Activated T-cell treated with anti-CD3 and anti-CD28 coated beads for 4 hours (primary cell): ENCODE measurements at places on chromosomes 1 and 21.

- no peak for DNase-seq
Measured at GRCh38 chr1:27666791-27667254, 5.2 kb downstream of the IFI6 start.

DNA sequence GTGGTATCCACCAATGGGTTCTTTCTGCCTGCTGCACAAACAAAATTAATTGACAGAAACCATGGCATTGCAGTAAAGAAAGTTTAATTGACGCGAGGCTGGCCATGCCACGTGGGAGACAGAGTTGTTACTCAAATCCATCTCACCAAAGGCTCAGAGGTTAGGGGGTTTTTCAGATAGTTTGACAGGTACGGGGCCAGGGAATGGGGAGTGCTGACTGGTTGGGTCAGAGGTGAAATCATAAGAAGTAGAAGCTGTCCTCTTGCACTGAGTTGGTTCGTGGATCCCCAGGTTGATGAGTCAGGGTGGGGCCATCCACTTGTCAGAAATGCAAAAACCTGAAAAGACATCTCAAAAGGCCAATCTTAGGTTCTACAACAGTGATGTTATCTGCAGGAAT, 941 bp upstream of the TBCE start:
- DNase-seq: no peak

DNA sequence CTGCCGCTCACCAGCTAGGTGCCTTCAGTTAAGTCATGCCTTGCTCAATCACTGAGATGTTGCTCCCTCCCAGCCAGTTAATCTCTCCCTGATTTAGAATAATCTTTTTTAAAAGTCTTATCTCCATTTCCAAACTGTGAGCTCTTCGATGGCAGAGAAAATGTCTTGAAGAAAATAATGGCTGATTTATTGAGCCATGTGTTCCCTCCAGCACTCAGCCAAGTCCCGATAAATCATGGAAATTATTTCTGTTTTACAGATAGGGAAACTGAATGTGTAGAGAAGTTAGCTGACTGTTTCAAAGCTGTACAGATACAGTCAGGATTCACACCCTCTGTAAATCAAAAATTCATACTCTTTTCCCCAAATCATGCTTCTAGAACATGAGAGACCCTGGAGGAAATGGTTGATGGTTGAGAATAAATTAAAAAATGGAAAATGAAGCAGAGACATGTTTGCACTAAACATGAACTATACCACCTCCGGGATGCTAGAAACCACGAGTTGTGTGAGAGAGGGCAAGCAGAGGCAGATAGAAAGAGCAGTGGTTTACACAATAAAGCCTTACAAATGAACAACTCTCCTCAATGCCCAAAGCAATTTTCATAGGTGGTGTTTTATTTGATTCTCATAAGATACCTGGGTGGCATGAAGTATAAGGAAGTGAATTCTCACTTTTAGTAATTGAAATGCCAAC, 376.4 kb downstream of the PLPP3 start:
- no peak for DNase-seq

DNA sequence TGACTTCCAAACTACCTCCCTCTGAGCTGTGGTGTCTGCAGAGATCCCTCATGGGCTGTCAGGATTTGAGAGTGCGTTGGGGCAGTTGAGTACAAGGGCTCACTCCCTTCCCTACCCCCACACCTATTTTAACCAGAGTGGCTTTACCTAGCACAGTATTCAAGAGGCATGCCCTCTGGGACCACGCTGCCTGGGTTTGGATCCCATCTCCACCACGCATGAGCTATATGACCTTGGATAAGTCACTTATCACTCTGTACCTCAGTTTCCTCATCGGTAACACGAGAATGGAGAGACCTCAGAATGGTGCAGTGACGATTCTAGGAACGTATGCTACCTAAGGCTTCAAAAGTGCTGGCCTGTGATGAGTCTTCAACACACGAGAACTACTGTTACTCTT, 147.3 kb upstream of the WNT4 start:
- no peak for DNase-seq

DNA sequence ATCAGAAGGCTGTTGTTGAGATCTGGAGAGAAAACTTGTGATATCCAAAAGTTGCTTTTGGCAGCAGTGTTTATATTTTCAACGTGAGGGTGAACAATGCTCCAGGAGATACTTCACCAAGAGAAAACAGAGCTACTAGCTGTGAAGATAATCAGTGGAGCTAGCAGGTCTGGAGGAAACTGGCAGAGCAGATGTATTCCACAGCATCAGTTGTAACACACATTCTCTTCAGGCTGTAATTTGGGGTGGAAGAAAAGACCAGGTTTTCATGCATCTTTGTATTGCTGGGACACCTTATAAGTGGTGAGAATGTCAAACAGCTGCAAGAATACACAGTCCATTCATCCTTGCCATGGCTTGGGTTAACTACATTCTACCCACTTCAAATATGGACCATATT, 22.0 kb downstream of the AHCYL1 start:
- no peak for DNase-seq

DNA sequence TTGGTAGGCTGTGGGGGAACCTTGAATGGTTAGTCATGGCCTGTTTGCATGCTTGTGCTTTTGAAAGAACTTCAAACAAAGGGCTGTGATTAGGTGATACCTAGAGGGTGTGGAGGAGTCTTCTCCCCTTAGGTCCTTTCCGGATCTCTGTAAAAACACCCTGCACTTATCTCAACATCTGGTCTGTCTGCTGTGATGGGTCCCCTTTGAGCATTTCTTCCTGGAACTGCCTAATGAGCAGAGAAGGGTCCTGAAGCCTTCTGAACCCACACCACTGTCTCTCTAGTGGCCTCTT, 59.6 kb downstream of the HUNK start:
- DNase-seq: no peak

GRCh38 chr1:227742738-227743715, 7.8 kb downstream of the SNAP47 start:
- no peak for DNase-seq

- no peak for DNase-seq
Measured at GRCh38 chr1:42944246-42944928, 14.3 kb downstream of the SLC2A1 start.

- no peak for DNase-seq
Measured at GRCh38 chr1:236465231-236465958, 58.4 kb upstream of the LGALS8 start.

DNA sequence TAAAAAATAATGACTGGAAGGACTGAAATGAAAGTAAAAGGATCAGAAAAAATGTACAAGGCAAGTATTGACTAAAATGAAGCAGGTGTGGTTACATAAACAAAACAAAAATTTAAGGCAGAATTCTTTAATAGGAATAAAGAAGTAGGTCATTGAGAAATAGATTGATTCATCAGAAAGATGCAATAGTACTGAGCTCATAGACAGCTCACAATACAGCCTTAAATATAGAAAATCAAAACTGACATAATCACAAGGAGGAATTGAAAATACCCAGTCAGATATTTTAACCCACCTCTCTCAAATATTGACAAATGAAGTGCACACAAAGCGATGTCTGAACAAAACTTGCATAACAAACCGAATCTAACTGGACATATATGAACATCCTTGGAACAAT, 366.8 kb upstream of the DPYD start:
- no peak for DNase-seq

GRCh38 chr1:227006226-227006796, 66.2 kb downstream of the COQ8A start:
- no peak for DNase-seq

- no peak for DNase-seq
Measured at GRCh38 chr1:154478639-154479038, 23.4 kb upstream of the TDRD10 start.

DNA sequence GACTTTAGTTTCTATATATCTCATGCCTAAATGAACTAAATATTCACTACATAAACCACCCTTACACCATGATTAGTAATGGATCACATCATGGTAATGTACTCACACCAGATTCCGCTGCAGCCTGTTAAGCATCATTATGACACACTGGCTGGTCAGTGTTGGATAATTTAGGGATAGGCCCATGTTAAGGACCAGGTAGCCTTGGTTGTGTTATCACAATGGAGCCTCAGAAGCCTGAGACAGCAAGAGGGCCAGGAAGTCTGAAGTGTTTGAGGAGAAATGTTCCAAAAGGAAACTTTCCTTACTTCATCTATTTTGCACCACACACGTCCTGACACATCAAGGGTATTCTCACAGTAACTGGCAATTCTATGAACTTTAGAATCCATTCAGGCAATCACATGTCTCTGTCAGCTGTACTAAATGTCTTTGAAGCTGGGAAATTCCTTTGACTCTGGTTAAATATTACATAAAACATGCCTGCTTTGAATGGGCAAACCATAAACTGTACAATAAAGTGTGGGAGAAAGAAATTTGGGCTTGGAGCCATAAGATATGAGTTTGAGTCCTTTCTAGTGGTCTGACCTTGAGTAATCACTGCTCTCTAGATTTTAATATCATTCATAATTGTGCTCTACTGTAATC, 105.3 kb upstream of the DPT start:
- DNase-seq: no peak

DNA sequence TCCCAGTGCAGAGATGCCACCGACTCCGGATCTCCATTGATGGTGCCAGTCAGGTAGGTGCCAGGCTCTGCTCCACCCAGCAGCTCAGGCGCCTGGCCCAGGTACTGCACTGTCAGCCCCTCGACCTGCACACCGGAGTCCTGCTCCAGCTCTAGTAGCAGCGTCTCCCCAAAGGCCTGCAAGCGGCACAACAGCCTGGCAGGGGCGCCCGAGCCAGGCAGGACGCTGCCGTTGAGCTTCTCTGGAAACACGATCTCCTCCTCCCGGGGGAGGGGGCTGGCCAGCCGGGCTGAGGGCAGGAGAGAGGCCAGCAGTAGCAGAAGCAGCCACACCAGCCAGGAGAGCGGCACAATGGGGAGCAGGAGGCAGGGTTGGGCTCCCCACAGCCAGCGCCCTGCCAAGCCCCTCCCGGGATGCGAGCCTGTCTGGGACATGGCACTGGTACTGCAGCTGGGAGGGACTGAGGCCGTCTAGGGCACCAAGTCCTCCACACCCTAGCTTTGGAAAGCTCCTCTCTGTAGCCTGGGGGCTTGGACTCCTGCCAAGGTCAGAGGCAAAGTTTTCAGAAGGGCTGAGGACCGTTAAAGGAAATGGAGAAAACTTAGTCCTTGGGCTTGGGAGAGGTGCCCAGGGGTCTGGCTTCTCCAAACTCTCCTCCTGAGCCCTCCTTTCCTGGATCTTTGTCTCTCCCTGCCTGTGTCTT, 509 bp downstream of the ADAMTS4 start:
- no peak for DNase-seq

DNA sequence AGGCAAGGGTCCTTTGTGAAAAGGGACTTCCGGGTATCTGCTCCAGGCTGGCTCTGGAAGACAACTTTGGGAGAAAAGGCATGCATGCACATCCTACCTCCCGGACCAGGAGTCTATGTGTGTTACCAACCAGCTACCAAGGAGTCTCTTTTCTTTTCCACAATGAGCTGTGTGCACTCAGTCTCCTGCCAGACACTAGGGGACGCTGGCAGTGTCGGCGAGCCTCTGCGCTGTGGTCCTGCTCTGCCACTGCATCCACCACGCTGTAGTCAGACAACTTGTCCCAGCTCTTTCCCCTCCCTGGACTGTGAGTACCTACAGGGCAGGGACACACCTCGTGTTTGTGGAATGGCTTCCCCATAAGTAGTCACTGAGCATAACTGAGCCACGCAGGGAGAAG, 5.1 kb upstream of the SSR2 start:
- no peak for DNase-seq

DNA sequence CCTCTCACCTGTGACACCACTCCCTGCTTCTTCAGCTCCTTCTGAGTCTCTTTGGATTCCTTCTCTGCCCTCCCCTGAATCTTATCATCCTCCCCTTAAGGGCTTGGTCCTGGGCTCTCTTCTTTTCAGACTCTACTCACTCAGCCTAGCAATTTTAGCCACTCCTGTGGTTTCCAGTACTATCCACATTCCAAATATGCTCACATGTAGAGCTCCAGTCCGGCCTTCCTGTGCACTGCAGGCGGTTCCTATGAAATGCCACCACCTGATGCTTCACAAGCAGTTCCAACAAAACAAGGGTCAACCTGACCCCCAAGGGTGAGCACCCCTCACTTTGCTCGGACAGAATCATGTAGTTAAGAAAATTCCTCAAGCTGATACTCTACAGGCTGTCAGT, 35.9 kb downstream of the MAB21L3 start:
- no peak for DNase-seq

- DNase-seq: no peak
Measured at GRCh38 chr1:63612971-63613370, 19.8 kb downstream of the PGM1 start.

DNA sequence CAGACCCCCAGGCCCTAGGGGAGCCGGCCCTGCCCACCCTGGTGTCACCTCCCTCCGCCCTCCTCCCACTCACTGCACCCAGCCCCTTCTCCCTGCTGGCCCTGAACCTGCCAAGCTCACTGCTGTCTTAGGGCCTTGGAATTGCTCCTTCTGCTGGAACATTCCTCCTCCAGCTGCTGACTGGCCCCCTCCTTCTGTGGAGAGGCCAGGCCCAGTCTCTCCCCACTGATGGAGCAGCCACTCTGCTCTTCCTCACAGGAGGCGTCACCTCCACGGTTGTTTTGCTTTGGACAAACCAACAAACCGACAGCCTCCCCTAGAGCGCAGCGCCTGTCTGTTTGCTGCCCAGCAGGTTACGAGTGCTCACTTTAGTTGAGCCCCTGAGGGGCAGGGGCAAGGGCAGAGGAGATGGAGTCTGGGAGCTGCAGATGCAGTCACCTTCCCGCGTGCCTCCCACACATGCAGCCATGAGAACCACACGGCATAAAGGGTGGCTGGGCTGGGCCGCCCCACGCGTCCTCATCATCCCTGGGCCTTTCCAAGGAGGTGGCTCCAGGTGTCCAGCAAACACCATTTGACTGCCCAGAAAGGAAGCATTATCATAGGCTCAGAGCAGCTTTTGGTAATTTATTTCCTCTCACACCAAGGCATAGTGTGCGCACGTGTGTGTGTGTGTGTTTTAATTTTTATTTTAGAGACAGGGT, 9.4 kb downstream of the OXCT2 start:
- DNase-seq: no peak

DNA sequence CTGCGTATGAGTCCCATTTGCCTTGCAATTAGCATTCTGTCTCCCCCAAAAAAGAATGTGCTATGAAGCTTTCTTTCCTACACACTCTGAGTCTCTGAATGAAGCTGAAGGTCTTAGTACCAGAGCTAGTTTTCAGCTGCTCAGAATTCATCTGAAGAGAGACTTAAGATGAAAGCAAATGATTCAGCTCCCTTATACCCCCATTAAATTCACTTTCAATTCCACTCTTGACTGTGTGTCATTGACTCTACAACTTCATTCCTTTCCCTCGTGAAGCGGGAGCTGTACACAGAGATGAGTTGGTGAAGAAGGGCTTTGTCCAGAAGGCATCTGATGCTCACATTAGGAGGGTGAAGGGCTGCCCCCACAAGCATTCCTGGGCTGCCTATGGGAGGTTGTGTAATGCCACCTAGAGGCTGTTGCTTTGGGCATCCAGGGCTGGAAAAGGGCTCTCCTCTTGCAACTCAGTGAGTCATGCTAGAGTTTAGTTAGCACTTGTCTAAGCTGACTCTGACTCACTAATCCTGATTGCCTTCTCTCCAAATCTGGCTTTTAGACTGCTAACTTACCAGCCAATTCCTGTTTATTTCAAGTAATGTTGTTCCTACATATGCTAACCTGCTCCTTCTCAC, 1.8 kb downstream of the SPRR1B start:
- DNase-seq: no peak

- no peak for DNase-seq
Measured at GRCh38 chr1:102190429-102190828, 193.7 kb upstream of the OLFM3 start.

- no peak for DNase-seq
Measured at GRCh38 chr1:24635195-24635843, 7.8 kb upstream of the SRRM1 start.

- no peak for DNase-seq
Measured at GRCh38 chr1:156134716-156135435, 18.5 kb upstream of the SEMA4A start.

GRCh38 chr21:42423685-42424084, 20.0 kb downstream of the UBASH3A start:
- DNase-seq: no peak
